ENCODE measurements at places on chromosomes 3 and 15.

- DNase-seq = no peak
Observed at GRCh38 chr15:43958861-43959330, 132.1 kb downstream of the WDR76 start.

DNA sequence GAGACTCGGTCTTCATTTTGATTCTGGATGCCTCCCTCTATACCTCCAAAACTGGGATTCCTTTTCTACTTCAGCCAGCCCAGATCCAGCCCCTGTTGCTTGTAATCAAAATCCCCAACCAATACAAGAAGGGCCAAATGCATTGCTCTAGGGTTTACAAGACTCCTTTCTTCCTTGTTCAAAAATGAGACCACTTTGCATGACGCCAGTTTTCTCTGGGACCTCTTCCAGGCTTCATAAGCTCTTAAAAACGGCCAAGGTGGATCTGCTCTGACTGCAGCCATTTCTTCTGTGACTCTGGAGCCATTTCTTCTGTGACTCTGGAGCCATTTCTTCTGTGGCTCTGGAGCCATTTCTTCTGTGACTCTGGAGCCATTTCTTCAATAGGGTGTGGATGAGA is 71.9 kb downstream of the ADAMTS17 start:
- DNase-seq = no peak

DNA sequence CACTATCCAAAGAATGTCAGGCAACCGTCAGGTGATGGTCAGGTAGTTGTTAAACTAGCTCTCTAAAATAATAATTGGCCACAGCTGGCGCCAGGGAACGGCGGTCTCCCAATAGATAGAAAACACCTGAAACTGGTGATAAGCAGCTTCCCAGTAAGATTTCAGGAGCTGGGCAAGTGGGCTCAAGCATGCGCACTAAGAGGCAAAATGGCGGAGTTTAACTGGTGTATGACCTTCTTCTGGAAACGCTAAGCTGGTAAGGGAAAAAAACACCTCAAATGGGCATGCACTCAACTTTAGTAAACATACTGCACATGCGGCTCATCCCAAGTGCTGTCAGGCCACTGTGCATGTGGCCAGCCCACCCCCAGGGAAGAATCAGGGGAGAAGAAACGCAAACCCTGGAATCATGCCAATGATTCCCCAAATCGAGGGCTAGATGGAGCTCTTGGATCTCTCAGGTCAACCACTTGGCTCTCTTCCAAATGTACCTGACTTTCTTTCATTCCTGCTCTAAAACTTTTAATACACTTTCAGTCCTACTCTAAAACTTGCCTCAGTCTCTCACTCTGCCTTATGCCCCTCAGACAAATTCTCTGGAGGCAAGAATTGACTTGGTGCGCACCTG is 195.0 kb downstream of the ZNF621 start:
- DNase-seq = no peak

DNA sequence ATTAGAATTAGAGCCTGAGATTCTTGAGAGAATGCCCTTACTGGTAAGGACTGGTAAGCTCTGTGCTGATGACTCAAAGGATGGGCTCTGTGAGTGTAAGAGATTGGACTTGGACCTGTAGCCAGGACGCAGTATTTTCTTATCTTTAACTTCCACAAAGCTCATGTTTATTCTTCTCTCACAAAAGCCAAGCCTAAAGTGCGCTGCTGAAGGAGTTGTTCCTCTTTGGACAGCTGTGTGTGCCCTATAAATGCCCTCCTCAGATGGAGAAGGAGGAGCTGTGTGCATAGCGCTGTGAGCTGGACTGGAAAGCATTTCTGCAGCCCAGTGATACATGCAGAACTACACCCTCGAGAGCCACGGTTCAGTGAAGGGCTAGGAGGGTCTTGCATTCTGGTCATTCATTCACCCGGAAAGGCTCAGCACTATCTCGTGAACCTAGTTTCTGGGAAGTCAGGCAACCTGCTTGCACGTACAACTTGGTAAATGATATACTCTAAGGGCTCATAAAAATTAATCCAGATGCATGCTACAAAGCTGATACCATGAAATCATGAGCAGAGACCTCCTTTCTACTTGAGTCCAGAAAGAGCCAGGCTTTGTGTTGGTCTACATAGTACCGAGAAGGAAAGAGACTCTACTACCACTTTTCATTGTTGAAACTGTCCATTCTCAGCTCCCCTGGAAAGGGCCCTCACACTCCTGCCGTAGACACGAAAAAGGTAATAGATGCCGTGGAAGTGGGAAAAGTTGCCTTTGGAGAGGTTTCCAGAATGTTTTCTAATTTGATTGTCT is 103.0 kb upstream of the TBL1XR1 start:
- DNase-seq = peak; percentile 67

Data from GDM1 (cell line).